ENCODE measurements at places on chromosomes 13 and 19. TPM values are rescaled to one million over a fixed set of nuclear protein-coding genes. Genes with fewer than 3 reads are reported as not detected.
A peak's percentile ranks its signal among the peaks of the same experiment; 100 is the strongest.

DNA sequence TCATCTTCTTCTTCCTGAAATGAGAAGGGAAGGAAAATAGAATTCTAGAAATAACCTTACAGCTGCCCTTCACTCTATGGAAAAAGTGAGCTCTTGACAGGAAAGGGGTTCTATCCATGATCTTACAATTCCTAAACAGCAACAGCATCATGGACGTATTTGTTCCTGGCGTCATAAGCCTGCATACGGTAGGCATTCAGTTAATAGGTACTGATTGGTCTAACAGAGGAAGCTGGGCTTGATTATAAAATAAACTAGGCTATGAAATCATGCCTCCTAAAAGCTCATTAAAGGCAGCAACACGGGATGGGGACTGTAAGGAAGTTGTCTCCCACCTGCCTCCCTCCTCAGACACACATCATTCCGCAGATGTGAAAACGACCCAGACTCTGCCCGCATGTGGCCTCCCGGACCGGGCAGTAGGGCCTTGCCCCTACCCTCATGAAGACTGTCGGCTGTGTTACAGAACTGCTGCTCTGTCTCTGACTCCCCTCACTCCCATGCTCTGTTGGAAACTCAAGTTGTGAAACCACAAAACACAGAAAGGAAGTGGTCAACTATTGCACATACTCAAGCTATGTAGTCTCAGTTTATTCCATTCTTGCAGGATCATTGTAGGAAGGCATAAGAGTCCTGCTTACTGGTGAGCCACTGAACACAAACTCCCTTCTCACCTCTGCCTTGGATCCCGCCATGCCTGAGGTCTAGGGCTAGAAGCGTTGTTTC, 129.8 kb downstream of the DLEU7 start:
- DNase-seq: no peak

- DNase-seq: peak; percentile 23
These were observed 214.2 kb upstream of the MAB21L1 start for GRCh38 chr13:35690581-35691207.

- DNase-seq: peak; percentile 55
These were observed 3.4 kb upstream of the PTBP1 start for GRCh38 chr19:793806-794205.

GRCh38 chr13:33186861-33187291, 98.7 kb downstream of the STARD13 start:
- DNase-seq: peak; percentile 47

- no peak for DNase-seq
These were observed 40.0 kb downstream of the DZIP1 start for GRCh38 chr13:95604556-95604915.

DNA sequence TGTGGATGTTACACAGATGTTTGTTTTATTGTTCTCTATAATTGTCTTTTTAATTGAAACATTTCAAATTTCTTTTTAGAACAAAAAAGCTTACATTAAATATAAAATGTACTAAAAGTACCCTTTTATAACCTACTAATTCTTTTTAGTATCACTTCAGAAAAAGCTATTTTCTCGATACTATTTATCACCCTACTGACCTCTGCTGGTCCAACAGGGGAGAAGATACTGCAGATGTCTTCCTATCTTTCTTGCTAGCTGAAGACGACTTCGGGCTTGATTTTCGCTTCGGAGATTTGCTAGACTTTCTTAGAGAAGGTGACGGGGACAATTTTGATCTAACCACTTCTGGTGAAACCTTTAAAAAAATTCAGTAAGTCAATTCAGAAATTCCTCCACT, 42.4 kb downstream of the ZC3H13 start:
- DNase-seq: peak; percentile 53

- no peak for DNase-seq
These were observed 380.7 kb downstream of the ZNF536 start for GRCh38 chr19:30752876-30753275.

DNA sequence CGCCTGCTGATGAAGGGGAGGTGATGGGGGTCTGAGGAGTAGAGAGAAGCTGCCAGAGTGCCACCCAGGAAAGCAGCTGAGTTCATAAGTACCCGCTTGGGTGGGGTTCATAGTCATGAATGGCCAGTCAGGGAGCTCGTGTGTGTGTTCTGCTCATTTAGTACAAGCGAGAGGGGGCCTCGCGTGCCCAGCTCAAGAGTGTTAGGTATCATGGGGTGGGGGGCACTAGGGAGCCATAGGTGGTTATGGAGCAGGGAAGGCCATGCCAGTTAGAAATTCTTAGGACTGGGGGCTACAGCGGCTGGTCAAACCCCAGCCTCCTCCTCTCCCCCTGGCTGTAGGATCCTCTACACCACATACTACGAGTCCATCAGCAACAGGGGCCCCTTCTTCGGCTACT, 46.8 kb downstream of the CD320 start:
- DNase-seq: no peak

- no peak for DNase-seq
These were observed 55.2 kb downstream of the VWA8 start for GRCh38 chr13:41905600-41906254.

DNA sequence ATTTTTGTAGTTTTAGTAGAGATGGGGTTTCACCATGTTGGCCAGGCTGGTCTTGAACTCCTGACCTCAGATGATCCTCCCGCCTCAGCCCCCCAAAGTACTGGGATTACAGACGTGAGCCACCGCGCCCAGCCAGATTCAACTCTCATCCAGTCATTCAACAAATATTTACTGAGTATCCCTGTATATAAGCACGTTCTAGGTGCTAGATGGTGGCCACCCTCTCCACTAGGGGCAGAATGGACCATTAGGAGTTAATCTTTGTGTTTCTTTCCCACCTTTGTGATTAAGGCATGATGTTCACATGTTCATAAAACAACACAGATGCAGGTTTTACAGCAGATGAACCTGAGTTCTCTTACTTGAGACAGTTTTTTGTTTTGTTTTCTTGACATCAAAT, 7.3 kb downstream of the SHKBP1 start:
- no peak for DNase-seq

- no peak for DNase-seq
These were observed 35.6 kb downstream of the CCDC169 start for GRCh38 chr13:36261976-36262375.

DNA sequence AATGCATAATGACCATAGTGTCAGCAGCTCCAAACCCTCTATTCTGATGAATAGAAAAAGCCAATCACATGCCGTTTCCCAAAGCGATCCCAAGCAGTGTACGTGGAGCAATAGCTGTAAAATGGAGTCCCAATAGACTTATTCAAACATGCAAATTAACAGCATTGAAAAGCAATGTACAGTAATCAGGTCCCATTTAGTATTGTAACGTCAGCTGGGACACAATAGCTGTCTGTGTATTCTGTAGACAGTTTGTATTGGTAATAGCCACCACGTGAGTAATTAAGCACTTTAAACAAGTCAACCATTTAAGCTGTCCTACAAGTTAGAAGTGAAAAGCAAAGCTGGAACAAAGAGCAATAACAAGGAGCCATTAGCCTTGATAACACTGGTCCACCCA, 698.2 kb downstream of the PCDH17 start:
- DNase-seq: no peak

DNA sequence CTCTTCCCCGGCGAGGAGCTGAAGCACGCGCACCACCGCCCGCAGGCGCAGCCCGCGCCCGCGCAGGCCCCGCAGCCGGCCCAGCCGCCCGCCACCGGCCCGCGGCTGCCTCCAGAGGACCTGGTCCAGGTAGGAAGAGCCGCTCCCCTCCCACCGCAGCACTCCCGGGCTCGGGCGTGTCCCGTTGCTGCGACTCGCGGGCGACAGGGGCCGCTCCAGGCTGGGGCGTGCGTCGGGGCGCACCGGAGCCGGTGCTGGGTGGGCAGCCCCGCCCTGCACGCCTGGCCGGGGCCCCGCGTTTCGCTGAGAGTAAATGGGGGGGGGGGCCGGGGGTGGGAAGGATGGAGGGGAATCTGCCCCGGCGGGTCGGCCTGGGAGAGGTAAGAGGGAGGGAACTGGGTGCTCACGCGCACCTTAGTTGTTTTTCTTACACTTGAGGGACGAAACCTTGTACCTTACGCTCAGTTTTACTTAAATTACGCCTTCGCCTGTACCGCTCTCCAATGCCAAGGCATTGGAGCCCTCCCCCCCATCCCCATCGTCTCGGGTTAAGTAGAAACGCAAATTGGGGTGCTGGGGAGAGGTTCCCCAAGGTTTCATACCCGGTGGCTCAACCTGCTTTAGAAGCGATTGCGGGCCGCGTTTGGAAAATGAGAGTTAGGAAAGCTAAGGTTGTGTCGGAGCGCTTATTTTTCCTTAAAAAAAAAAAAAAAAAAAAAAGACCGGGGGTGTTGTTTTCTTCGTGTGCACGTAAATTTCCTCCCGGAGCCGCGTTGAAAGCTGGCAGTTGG, 850 bp downstream of the KLF5 start:
- peak; percentile 91 for DNase-seq

DNA sequence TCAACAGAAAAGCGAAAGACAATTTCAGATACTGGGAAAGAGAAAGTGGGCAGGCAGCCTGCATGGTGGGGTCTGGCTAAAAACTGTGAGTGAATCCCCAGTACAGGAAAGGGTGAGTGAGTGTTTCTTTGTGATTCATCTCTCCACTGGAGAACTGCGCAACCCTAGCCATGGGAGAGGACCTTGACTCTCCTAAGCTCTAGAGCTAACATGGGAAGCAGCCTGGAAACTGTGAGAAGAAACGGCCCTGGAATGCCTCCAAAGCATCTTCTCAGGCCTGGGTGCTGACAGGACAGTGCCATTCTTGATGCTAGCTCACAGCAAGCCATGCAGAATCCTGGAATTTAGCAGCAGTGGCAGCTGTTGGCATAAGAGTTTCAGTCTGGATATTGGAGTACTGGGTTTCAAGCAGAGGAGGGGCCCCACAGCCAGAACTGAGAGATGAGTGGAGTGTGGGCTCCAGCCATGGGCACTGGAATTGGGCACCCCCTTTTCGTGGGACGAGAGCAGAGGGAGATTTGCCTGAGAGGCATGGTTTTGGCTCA, 18.7 kb upstream of the SLAIN1 start:
- no peak for DNase-seq

- peak; percentile 94 for DNase-seq
These were observed 92.4 kb downstream of the STK24 start for GRCh38 chr13:98484289-98485219.

- peak; percentile 70 for DNase-seq
These were observed 8.4 kb upstream of the FLT1 start for GRCh38 chr13:28503182-28503967.

- no peak for DNase-seq
These were observed 28.5 kb downstream of the CCNE1 start for GRCh38 chr19:29840066-29840950.

GRCh38 chr19:11195681-11196080, 1.7 kb downstream of the KANK2 start:
- no peak for DNase-seq

DNA sequence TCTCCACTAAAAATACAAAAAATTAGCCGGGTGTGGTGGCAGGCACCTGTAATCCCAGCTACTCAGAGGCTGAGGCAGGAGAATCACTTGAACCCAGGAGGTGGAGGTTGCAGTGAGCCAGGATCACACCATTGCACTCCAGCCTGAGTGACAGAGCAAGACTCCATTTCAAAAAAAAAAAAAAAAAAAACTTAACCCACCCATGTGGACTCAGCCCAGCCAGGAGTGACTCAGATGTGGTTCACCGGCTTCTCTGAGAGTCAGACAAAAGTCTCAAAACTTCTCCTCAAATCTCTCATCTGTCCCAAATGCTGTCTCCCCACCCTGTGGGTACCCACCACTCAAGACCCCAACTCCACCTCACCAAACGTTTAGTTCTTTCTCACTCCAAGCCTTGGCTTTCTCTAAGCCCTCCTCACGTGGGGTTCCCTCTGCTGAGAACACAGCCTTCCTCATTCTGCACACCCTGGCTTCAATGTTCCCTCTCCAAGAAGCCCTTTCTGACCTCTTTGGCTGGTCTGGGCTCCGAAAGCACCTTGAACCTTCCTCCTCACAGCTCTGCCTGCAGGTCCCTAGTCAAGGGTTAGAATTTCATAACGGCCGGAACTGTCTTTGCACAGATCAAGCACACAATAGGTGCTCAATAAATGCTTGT, 11.1 kb upstream of the RAB3A start:
- DNase-seq: no peak

- DNase-seq: no peak
These were observed 19.6 kb downstream of the MTMR6 start for GRCh38 chr13:25267715-25268114.

- no peak for DNase-seq
These were observed 4.6 kb upstream of the SLC25A30 start for GRCh38 chr13:45422731-45423292.

DNA sequence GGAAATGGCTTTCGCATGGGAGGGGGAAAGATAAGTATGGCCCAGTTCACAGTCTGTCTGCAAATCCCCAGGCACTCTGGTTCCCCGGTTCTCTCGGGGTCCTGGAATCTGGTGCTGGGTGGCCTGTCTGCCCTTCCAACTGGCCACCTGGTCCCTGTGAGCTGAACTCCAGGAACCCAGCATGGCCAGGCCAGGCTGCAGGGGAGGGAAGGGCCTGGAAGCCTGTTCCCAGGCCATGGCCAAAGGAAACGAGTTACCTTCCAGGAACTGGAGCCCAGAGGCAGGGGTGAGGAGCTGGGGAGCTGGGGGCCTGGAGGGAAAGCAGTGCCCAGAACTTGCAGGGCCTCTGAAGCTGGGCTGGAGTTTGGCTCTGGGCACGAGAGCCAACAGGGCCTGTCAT, 19.1 kb upstream of the PNMA8C start:
- DNase-seq: no peak

DNA sequence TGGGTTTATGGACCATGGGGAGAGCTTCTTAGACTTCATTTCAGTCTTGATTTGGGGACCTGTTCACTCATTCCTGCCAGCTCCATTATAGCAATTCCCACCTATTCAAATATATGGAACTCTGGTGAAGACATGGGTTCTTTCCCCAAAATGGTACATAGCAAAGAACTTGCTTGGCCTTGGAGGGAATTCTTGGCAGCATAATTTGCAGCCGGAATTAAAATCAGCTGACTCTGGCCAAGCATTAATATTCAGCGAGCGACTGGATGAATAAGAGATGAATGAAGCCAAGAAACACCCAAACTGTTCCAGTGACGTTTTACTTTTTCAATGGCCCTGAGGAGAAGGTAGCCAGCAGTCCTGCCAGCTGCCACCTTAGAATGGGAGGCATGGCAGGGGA, 88.4 kb upstream of the SOX1 start:
- no peak for DNase-seq

- no peak for DNase-seq
These were observed 17.6 kb downstream of the ZNF791 start for GRCh38 chr19:12628040-12629022.

- peak; percentile 92 for DNase-seq
These were observed 29.8 kb downstream of the CERS1 start for GRCh38 chr19:18865973-18866799.

Gene RUBCNL
- total RNA-seq: 3.0 TPM

Gene LRRC25
- total RNA-seq: not detected

Gene ZNF536
- total RNA-seq: 0.14 TPM

Gene ERICH6B
- total RNA-seq: not detected

Gene SMIM44
- not detected for total RNA-seq

Gene KLK12
- total RNA-seq: not detected

Gene CFAP97D2
- total RNA-seq: not detected

Gene NLRP4
- total RNA-seq: not detected

Gene CPB2
- not detected for total RNA-seq

Gene CGB7
- total RNA-seq: 4.6 TPM

Gene FXYD3
- not detected for total RNA-seq

Gene ZNF177
- 5.6 TPM for total RNA-seq

Gene CAPN12
- 14.5 TPM for total RNA-seq
